Renal pelvis (tissue), 12 donors: ENCODE measurements at places on chromosomes 1 and 21. TPM values are rescaled to one million over a fixed set of nuclear protein-coding genes. Genes with fewer than 3 reads are reported as not detected.

Gene OR2T2
- polyA plus RNA-seq = not detected

- no peak for DNase-seq
These were observed 4.2 kb upstream of the C1orf174 start for GRCh38 chr1:3904006-3904842.

DNA sequence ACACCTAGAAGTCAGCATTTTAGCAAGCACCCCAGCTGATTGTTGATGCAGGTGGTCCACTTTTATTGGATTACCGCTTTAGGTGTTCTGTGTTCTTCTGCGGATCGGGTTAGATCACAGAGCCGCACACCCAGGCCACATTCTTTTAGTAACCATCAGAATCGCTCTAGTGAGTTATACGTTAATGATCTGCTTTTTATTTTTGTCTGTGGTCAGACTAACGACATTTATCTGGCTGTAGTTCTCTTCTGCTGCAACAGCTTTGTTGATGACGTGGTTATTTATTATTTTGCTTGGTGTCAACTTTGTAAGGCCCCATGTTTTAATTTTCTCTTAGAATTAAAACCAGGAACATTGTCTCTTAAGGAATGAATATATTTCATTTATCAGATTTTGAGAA is 18.2 kb downstream of the SCCPDH start:
- no peak for DNase-seq

Gene ZFP69
- 5.6 TPM for polyA plus RNA-seq

- no peak for DNase-seq
These were observed 4.0 kb downstream of the RNF207 start for GRCh38 chr1:6209661-6210580.

GRCh38 chr1:54619749-54620148 is 3.6 kb downstream of the FAM151A start:
- DNase-seq = no peak

Gene MOB3C
- 11.3 TPM for polyA plus RNA-seq

GRCh38 chr1:156906206-156906906 is 12.8 kb downstream of the PEAR1 start:
- no peak for DNase-seq

- DNase-seq = no peak
These were observed 57.3 kb upstream of the BCAR3 start for GRCh38 chr1:93738926-93739325.

Gene SOX13
- 60.2 TPM for polyA plus RNA-seq

DNA sequence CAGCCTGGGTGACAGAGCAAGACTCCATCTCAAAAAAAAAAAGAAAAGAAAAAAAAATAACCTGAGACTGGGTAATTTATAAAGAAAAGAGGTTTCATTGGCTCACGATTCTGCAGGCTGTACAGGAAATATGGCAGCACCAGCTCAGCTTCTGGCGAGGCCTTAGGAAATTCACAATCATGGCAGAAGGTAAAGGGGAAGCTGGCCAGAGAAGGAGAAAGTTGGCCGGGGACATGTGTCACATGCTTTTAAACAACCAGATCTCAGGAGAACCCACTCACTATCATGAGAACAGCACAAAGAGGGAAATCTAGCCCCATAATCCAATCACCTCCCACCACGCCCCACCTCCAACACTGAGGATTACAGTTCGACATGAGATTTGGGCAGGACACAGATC is 125.3 kb downstream of the DISP1 start:
- no peak for DNase-seq

DNA sequence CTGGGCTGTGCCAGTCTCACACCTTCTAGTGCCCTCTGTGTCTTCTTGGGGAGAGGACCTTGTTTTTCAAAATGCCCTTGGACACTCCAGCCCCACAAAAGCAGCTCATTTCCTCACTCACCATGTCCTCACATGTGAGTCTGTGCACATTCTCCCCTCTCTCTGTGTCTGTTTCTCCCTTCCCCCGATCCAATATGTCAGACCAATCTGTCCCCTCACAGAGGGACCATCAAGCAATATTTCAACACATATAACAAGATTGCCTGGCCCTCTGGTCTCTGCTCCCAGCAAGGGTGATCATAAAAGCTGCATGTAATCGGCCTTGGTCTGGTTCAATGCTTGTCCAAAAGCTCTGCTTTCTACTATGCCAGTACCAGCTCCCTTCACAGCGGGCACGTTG is 261.2 kb downstream of the MATN1 start:
- no peak for DNase-seq

DNA sequence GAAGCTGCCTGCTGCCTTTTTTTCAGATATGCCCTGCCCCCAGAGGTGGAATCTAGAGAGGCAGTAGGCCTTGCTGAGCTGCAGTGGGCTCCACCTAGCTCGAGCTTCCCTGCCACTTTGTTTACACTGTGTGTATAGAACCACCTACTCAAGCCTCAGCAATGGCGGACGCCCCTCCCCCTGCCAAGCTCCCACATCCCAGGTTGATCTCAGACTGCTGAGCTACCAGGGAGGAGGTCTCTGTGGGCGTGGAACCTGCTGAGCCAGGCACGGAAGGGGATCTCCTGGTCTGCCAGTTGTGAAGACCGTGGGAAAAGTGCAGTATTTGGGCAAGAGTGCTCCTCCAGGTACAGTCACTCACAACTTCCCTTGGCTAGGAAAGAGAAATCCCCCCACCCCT is 65.1 kb downstream of the MSH4 start:
- DNase-seq = no peak
